BJ (cell line): ENCODE measurements at places on chromosomes 2 and 18.
A peak's percentile ranks its signal among the peaks of the same experiment; 100 is the strongest.

DNA sequence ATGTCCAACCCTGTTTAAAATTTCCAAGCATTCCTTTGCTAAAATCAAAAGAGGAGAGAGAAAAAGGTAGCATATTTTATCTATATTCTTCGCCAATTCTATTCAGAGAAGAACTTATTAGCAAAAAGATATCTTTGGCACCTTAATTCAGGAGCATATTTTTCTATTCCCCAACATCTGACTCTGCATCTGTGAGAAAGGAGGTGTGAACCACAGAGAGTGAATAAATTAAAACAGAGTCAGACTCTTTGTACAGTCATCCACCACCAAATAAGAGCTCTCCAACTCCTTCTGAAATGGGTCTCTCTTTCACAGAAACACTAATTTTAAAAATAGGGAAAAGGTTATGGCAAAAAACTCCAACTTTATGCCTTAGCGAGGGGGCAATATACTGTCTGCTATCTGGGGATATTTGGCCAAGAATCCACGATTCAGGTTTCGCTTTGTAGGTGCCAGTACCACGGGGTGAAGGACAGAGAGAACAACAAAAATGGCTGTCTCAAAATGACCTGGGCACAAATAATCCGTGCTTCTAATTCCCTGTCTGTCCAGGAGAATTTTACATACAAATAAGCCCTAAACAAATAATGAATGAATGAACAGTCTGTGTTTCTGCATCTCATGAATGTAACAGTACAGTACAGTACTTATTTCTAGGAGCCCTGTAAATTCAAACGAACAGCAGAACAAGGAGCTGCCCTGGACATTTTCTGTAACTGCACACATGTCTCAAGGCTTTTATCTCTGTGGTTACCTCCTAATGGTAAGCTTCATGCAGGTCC lies 43.4 kb downstream of the EPB41L3 start:
- DNase-seq = no peak

GRCh38 chr2:230957756-230958391 lies 32.8 kb upstream of the GPR55 start:
- DNase-seq = no peak

DNA sequence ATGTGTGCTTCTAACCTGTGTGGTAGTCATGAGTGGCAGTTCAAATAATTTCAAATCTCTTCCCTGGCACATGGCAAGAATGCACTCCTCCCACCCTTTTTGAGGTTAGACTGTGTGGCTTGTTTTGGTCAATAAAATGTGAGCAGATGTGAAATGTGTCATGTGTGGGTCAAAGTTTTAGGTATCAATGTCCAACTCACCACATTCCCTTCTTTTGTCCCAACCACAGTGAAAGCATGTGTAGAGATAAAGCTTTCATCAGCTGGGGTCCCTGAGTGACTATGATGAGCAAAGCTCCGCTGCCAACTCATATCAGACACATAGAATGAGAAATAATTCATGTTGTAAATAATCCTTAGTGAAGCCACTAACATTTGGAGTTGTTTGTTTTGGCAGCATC lies 118.2 kb downstream of the PAX3 start:
- DNase-seq = no peak

GRCh38 chr2:133314795-133315194 lies 253.5 kb downstream of the NCKAP5 start:
- DNase-seq = no peak

- no peak for DNase-seq
These were observed 12.7 kb upstream of the PAX3 start for GRCh38 chr2:222311319-222311977.

GRCh38 chr18:8601277-8602032 lies 7.8 kb upstream of the RAB12 start:
- no peak for DNase-seq

DNA sequence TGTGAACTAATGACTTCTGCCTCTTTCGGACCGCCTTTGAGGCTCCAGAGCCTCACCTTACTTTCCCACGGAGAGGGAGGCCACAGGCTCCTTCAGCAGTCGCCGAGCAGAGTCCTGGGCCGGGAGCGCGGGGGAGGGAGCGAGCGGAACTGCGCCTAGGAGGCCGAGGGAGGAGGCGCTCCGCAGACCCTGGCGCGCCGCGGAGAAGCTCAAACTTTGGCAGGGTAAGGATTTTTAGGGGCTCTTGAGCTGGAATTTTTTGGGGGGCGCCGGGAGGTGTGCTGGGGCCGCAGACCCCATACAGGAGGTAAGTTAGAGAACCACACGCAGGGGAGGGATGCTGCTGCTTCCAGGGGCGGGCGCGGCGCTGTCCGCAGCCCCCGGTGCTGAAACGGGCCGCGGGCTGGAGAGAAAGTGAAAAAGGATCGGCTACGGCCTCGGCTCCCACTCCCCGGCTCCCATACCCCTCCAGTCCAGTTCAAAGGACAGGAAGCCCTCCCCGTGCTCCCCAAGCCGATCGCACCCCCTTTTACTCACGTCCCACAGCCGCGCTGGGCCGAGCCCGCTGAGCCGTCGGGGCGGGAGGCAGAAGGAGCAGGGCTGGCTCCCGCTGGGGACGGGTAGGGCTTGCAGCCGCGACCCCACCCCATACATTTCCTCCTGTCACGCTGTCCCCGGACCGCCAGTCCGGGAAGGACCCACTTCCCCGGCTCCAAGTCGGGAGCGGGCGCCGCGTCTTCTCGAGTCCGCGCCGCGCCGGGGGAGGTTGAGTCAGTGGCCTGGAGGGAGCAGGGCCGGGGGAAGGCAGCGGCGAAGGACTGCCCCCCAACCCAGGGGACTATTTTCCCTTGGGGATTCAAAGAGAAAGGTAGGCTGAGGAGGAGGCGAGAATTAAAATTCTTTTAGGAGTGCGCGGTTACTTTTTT lies at the start of gene CNGA3:
Gene CNGA3, plus strand, starts transcription at position 146 of the 926 bp plus-strand sequence. CDS start 23,520 bp downstream, outside the sequence.
- DNase-seq = no peak

DNA sequence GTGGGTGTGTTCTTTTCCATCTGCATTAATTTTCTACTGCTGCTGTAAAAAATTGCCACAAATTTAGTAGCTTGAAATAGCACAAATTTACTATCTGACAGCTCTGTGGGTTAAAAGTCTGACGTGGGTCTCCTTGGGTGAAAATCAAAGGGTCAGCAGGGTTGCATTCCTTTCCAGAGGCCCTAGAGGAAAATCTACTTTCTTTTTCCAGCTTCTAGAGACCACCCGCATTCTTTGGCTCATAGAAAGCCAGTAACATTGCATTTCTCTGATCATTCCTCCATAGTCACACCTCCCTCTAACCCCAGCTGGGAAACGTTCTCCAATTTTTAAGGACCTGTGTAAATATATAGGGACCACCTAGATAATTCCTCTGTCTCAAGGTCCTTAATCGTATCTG lies 128.8 kb downstream of the ATL2 start:
- DNase-seq = no peak

DNA sequence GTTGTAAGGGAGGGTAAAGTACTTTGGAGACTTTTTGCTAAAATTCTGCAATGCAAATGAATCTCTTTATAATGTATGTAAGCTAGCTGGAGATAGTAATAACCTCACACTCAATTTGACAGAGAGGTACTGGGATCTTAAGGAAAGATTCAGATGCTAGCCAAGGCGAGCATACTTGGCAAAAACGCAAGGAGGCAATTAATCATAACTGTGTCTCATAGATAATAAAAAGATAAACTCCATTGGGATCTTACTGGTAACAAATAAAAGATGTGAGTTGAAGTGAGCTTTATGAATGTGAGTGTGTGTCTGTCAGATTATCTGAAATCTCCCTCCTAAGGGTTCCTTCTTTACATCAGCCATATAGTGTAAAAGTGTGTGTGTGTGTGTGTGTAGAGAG lies 533.0 kb downstream of the TMX3 start:
- no peak for DNase-seq

GRCh38 chr2:19806591-19806990 lies 95.2 kb downstream of the TTC32 start:
- no peak for DNase-seq

DNA sequence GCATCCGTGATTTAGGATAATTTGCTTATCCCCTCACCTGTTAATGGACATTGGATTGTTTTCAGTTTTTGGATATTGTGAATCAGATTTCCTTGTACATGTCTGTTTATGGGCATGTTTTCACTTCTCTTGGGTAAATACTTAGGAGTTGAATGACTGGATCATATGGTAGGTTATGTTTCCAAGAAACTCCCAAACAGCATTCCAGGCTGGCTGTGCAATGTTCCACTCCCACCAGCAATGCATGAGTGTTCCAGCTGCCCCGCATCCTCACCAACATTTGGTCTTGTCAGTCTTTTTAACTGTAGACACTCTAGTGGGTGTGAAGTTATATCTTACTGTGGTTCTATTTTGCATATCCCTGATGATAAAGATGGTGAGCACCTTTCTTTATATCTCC lies 8.9 kb upstream of the LRRFIP1 start:
- peak; percentile 59 for DNase-seq

GRCh38 chr2:172461591-172462372 lies 34.4 kb downstream of the ITGA6 start:
- DNase-seq = no peak

GRCh38 chr18:41128545-41128944 lies 826.5 kb upstream of the PIK3C3 start:
- no peak for DNase-seq

DNA sequence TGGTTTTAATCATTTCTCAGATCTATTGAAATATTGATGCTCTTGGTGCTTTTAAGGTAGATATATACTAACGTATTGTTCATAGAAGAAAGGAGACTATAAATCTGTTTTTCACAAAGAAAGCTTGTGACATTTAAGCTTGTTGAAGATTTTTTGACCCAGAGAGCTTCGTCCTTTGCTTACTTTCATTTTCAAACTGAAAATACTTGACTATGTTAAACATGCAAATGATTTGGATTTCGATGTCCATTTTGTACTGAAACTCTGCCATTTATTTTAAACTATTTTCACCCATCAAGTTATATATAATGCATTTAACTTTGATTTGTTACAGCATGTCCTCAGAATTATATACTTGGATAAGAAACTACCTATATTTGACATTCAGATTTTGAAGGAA lies 85.2 kb downstream of the SLC4A10 start:
- DNase-seq = no peak

DNA sequence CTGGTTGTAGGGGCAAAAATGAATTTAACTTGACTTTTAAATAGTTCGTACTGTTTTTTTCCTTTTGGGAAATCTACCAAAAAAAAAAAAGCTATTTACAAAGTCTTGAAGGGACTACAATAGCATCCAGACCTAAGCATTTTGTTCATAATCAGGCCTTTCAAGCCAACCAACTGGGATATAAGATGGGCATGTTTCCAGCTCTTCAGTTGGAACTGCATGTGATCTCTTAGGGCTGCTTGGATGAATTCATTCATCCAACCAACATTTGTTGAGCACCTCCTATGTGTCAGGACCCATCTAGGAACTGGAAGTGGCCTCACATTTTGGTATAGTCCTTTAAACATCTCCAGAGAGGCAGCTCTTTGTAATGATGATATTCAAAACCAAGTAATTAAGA lies 98.6 kb downstream of the AAK1 start:
- DNase-seq = no peak

DNA sequence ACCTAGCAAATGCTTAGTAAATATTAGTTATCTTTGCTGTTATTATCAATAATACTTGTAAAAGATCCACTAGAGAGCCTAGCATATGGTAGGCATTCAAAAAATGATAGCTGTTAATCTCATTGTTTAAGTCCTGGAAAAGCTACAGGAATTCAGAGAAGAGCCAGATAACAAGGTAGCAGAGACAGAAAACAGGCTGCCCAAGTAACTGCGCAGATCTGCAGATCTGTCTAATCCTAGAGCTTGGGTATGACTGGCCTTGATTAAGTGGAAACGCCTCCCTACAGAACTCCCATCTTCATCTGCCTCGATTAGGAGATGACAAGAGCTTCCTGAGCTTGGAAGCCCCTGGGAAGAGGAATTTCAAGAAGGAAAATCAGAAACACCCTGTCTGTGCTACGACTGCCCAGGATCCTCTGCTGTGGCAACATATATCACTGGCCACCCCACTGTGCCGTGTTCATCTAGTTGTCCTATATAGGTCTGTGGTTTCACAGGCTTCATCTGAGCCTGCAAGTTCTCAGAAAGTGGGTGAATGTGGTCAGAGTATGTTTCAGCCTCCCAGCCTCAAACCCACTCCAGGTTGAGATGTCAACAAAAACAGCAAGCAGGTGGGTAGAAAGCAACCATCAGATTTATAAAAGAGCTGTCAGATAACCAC lies 151.5 kb upstream of the PKDCC start:
- no peak for DNase-seq

DNA sequence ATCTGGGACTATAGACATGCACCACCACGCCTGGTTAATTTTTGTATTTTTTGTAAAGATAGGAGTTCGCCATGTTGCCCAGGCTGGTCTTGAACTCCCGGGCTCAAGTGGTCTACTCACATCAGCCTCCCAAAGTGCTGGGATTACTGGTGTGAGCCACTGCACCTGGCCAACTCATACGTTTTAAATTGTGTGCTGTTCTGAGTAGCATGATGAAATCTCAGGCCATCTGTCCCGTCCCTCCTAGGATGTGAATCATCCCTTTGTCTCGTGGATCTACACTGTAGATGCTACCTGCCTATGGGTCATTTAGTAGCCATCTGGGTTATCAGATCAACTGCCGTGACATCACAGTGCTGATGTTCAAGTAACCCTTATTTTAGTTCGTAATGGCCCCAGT lies 38.5 kb upstream of the RMP24 start:
- DNase-seq = no peak

DNA sequence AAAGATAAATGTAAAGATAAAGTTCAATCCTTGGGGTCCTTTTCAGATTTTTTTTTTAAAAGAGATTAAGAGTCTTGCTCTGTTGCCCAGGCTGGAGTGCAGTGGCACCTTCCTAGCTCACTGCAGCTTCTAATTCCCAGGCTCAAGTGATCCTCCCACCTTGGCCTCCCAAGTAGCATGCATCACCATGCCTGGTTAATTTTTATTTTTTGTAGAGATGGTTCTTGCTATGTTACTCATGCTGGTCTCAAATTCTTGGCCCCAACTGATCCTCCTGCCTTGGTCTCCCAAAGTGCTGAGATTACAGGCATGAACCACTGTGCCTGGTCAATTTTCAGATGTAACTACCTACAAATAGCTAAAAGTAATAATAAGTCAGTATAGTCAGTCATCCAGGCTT lies 21.1 kb downstream of the NFE2L2 start:
- no peak for DNase-seq

DNA sequence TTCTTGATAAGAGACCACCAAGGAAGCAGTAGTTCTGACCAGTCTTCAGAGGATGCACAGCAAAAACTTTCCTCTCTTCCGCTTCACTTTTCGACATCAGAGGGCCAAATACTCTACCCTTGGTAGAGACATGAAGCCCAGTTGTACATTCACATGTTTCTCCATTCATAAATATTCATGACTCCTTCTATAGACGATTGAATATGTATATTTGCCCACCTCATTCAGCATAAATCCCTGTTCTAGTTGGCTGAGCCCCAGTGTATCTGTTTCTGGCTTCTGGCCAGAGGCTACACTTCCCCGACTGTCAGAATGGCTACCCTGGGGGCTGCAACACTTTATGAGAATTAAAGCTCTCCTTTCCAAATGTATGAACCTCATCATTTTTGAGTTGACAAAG lies 258.5 kb downstream of the ASXL3 start:
- DNase-seq = no peak

- no peak for DNase-seq
These were observed 9.8 kb downstream of the REL start for GRCh38 chr2:60891180-60891579.

- no peak for DNase-seq
These were observed 4.3 kb upstream of the CAVIN2 start for GRCh38 chr2:191851158-191851557.

- DNase-seq = peak; percentile 67
These were observed 94.9 kb downstream of the FAM161A start for GRCh38 chr2:61759005-61759404.

- no peak for DNase-seq
These were observed 297.2 kb downstream of the CDCA7 start for GRCh38 chr2:173651891-173652290.
